ENCODE measurements at places on chromosomes 11 and 22.

DNA sequence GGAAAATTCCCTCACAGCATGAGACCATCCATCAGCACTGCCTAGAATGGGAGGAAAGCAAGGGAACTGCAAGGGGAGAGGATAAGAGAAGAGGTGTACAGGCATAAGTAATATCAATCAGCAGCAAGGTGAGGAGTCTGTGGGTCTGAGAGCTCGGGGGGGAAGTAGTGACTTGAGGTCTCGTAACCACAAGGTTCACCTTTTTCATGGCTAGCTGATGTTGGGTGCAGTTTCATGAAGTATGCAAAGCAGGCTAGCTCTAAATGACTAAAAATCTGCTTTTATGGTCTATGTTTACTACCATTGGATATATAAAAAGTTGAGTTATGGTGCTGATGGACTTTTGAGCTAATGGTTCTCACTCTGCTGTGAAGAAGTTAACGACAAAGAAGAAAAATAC lies 35.8 kb downstream of the OR4C6 start:
- no peak for DNase-seq

DNA sequence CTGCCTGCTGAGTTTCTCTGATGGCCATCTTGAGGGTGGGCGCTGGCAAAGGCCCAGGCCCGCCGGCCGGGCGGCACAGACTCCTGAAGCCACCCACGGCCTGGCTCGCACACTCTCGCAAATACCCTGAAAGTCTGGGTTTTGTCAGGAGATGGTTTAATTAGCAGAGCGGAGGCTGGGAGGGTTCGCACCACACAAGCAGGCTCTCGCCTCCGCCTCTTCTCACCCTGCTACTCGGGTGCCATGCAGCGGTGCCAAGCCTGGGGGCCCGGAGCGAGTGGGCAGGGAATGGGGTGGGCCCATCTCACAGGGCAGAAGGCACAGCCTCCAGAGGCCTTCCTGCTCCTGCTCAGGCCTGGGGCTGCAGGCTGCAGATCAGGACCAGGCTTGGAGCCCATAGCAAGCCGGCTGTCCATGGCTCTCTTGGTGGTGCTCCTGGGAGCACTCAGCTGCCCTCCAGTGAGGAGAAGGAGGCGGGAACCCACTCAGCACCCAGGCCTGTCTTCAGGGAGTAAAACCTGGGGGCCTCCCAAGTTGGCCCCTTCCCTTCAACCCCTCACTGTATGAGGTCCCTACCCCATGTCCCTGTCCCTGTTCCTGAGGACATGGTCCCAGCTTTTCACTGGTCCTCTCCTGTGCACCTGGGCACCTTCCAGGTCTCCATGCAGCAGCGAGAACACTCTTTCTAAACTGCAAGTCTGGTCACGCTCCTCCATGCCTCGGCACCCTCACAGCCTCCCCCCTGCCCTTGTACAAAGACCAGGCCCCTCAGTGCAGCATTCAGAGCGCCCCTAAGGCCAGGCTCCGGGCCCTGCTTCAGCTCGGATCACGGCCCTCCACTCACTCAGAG lies 62.0 kb downstream of the FLRT1 start:
- no peak for DNase-seq

- no peak for DNase-seq
These were observed 197.8 kb downstream of the SOX6 start for GRCh38 chr11:16158426-16158994.

DNA sequence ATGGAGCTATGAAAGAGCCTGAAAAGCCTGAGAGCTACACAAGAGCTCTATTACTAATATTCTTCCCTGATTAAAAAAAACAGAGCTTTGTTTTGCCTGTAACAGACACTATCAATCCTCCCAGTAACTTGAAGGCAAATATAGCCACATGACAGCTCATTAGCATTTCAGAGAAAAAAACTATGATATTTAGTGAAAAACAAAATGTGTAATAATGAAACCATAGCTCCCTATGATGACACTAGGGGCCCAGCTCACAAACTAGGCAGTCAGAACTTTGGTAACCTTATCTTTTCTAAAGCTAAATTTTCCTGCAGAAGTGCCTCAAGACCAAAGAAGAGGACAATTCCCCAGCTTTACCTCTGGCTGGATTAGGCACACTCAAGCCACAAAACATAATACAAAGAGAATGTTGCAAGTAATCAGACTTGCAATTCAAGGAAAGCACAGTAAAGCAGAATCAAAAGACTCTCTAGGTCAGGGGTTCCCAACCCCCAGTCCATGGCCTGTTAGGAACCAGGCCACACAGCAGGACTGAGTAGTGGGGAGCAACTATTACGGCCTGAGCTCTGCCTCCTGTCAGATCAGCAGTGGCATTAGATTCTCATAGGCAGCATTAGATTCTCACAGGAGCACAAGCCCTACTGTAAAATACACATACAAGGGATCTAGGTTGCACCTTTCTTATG lies 53.3 kb downstream of the MRTFA start:
- no peak for DNase-seq

DNA sequence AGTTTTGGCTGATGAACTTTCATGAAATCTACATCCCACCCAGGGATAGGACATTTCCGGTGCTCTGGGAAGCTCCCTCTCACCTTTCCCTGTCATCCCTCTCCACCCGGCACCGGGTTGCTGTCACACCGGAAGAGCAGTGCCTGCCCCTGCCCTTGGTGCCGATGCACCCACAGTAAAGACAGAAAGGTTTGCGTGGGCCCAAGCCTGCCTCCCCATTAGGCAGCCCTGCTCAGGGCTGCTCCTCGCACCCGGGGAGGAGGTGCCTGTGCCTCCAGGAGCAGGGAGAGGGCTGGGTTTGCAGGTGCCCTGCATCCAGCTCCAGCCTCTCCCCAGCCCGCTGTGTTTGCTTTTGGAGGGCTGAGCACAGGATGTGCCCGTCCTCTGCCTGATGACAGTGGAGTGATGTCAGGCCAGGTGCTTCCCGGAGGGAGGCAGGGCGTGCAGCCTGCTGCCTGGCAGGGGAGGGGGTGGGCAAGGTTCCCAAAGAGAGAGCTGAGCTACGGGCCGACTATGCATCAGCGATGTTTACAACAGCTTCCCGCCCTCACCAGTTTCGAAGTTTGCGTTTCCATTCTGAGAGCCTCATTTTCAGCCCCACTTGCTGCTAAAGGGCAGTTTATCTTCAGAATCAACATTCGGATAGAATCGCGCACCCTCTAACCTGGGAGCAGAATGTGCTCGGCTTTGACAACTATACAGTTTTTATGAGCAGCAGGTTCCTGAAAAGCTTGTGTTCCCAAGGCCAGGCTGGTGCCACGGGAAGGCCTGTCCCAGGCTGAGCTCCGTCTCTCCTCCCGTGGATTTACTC lies 83.2 kb upstream of the CLDN5 start:
- no peak for DNase-seq
